ENCODE measurements at places on chromosomes 2 and 18.

GRCh38 chr18:22552254-22552653 is 134.5 kb upstream of the CTAGE1 start:
- ATAC-seq, result no peak

DNA sequence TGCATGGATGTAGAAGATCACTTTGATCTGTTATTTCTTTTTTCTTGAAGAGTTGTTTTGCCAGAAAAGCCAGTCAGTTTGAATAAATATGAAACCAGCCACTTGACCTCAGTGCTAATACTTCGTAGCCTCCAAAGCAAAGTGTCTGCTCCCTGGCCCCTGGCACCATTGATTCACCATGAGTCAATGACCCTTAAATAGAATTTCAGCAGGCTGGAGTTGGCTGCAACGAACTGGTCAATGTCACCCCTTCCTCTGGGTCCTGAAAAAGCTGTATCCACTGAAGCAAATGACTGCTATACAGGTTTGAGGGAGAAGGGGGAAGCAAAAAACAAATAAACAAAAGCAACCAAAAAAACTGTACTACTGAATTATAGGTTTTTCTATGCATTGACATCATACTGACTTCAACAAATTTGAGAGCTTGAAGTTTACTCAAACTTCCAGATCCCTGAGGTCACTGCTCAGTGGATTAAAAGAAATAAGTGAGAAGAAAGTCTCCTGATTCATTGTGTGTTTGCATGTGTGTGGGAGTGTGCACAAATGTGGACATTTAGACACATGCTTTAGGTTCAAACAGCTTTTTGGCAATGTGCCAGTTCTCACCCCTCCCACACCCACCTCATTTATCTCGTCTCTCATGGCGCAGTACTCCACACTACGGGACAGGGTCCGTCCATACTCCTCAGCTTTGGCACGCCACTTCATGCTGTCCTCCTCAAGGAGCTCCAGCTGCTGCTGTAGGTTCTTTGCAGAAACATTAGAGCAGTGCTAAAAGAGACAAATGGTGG is 58.1 kb upstream of the TTN start:
- ATAC-seq, result no peak

- ATAC-seq, result no peak
These were observed 20.8 kb upstream of the MLPH start for GRCh38 chr2:237466211-237466610.

DNA sequence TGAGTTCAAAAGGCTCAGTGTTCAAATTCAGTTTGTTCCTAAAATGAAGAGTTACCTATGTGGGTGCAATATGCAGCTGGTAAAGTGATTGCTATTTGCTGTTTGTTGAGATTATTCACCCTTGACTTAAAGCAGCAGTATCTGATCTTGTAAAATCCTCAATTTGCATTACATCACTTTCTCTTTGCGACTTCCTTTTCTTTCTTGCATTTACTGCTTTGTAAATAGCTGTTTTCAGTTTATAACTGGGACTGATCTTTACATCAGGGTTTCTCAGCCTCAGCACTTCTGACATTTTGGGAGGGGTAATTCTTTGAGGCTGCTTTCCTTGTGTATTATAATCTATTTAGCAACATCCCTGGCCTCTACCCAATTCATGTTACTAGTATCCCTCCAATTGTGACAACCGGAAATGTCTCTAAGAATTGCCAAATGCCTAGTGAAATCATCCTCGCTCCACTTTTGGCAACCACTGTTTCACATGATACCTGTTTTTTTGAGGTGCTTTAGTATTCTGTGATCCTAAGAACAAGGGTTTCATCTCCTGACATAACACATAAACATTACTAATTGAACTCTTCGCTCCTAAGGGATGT is 12.1 kb upstream of the ERCC3 start:
- no peak for ATAC-seq

- ATAC-seq, result no peak
These were observed 133.8 kb downstream of the AGAP1 start for GRCh38 chr2:235627682-235628081.
